Fibroblast of skin of right quadriceps (primary cell): ENCODE measurements at places on chromosomes 12 and 14.

DNA sequence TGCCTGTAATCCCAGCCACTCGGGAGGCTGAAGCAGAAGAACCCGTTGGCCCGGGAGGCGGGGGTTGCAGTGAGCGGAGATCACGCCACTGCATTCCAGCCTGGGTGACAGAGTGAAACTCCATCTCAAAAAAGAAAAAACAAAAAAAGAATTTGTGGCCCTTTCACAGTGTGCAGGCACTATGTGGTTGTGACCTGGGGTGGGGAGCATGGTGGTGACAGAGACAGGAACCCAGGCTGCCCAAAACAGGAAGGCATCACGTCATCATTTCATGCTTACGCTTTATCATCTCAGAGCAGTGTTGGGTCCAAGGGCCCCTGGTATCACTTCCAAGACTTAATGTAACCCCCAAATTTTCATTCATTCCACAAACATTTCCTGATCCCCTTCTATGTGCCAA is 175.7 kb upstream of the GSC start:
- no peak for DNase-seq

- no peak for DNase-seq
These were observed 55.8 kb downstream of the MAP3K9 start for GRCh38 chr14:70753518-70753953.

- no peak for DNase-seq
These were observed 218.5 kb downstream of the RPS29 start for GRCh38 chr14:49367696-49368095.

DNA sequence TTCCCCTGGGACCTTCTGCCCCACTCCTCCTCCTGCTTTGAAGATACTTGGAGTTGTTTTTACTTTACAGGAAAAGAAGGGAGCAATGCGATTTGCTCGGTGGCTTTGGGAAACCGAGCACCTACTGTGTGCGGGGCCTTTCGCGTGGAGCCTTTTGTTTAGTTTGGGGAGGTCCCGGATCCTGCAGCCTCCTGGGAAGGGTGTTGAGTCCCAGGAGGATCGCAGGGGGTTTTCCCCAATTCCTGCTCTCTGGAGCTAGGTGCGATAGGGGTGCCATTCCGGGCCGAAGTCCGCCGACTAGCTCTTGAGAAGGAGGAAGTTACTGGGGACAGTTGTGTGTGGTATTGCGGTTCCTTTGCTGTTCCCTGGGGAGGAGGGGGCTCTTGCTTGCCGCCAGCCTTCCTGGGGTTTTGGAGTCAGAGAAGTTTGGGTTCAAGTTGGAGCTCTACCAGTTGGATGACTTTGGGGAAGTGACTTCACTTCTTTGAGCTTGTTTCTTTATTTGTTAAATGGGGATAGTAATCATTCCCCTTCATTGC is 1.1 kb downstream of the BRI3BP start:
- no peak for DNase-seq

- DNase-seq, result no peak
These were observed 2.3 kb downstream of the PYM1 start for GRCh38 chr12:55925371-55925770.

DNA sequence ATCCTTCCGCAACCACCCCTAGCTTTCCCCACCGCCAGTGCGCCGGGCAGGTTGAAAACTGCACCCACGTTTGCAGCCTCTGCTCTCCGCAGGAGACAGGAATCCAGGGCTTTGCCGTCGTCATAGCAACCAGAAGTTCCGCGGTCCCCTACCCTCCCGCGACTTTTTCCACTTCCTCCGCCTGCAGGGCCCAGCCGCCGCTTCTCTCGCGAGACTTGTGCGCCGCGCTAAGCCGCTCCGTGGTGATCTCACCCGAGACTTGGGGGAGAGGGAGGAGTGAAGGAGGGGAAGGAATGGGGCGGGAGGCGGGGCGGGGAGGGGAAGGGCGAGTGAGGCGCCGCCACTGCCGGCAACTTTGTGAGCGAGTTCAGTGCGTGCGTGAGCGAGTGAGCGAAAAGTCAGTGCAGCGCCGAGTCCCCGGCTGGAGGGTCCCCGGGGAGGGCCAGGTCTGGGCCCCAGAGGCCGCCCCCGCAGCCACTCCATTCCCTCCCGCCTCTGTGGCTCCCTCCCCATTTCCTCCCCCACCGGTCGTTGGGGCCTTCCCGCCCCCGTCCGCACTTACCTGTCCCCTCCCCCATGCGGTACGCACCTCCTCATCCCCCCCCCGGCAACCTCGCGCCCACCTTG is 413.0 kb downstream of the PCNX1 start:
- DNase-seq, result peak; percentile 99

DNA sequence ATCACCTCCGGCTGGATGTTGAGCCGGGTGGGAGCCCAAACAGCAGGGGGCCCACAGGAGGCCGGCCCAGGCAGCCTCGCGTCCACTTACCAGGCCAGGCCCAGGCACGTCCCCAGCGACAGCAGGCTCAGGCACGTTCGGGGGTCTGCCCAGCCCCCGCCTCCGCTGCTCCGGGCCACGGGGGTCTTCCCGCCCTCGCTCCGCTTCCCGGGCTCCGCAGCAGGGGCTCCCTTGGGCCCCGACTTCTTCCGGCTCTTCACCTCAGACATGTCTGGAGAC is 216 bp downstream of the IKBIP start:
- DNase-seq, result no peak

- DNase-seq, result no peak
These were observed 2.2 kb upstream of the PXN start for GRCh38 chr12:120267736-120268135.

DNA sequence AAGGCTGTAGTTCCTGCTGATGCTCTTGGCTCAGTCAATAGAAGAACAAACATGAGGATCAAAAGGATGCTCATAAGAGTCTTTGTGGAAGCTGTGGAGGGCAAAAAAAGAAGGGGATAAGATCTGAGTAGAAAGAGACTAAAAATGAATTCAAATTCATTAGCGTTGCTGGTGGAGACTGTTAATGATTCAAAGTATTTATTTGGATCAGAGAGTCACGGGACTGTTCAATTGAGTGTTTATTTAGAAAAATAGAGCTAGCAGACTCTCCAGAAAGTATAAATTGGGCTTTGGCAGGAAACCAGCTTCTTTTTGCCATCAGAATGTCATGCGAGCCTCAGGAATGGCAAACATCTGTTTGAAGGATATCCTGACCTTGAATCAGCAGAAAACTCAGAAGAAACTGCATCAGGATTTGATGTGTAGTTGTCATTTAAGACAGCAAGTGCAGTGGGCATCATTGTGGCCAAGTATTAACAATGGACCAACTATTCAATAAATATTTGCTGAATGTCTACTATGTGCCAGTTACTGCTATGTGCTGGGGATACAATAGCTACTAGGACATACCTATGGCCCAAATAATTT is 126.4 kb downstream of the TBC1D30 start:
- DNase-seq, result peak; percentile 6

GRCh38 chr12:103794309-103795213 is 46.5 kb downstream of the NT5DC3 start:
- no peak for DNase-seq

- no peak for DNase-seq
These were observed 536.5 kb downstream of the RPS29 start for GRCh38 chr14:49049711-49050110.

DNA sequence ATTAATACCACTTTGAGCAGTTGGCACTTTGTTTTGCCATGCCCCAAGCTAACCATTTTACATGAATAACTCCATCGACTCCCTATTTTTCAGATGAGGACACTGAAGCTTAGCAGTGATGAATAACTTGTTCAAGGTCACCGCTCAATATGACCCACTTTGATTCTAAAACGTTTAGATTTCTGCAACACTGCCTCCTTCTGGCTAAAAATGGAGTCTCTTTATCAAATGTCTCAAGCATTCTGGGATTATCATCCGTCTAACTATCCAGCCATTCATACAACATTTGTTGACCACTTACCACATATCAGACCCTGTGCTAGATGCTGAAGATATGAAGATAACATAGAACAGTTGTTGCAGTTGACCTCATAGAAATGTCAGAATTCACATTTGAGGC is 298.0 kb downstream of the PPFIA2 start:
- no peak for DNase-seq

DNA sequence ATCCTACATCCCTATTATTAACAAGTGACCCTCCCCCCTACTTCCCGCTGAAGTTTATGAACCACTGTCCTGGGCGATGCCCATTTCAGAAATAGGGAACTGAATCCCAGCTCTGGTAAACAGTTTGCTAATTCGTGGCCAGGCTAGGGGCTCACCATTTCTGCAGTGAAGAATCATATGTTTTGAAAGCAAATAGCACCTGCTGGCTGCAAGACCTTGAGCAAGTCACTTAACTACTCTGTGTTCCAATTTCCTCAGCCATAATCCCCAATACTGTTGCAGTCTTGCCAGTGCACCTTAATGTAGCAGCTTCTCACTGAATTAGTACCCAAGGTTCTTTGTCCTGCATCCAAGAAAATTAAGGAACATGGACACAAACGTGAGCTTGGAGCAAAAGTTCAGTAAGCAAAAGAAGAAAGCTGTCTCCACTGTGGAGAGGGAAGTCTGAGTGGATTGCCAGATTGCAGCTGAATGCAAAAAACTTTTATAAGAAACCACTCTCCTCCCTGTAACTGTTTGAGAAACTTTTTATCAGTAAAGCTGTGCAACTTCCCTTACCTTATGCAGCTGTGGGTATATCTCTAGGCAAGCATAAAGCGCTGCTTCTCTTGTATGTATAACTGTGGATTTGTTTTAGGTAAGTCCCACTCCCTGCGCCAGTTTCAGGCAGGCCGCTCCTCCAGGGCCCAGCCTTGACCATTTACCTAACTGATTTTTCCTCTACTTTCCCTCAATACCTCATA is 824 bp downstream of the OAS1 start:
- no peak for DNase-seq

- DNase-seq, result no peak
These were observed 5.3 kb downstream of the LTBP2 start for GRCh38 chr14:74606727-74607126.

GRCh38 chr12:21690704-21691368 is 33.2 kb upstream of the LDHB start:
- DNase-seq, result no peak

DNA sequence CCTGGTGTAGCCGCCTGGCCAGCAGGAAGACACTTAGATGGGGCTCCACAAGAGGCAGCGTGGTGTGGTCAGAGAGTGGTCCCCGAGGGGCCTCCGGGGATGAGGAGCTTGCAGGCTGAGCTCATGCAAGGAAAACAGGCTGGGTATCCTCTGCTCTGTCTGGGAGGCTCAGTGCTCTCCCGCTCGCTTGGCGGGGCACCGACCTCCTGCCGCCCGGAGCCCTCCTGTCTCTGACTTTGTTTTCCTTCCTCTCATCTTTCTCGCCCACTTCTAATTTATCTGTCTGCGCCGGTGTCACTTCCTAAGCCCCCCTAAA is 31.3 kb upstream of the DLK1 start:
- DNase-seq, result no peak

DNA sequence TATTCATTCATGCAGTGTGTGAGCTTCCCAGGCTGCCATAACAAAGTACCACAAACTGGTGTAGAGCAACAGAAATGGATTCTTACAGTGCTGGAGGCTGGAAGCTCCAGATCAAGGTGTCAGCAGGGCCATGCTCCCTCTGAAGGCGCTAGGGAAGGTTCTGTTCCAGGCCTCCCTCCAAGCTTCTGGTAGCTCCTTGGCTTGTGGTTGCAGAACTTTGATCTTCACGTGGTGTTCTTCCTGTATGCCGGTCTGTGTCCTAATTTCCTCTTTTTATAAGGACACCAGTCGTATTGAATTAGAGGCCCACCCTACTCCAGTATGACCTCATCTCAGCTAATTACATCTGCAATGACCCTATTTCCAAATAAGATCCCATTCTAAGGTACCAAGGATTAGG is 3.1 kb downstream of the OTUB2 start:
- DNase-seq, result no peak

- peak; percentile 18 for DNase-seq
These were observed at the start of gene CHPT1 for GRCh38 chr12:101697197-101697929. TSS of gene CHPT1 (plus strand) at chr12:101697640. CDS start at chr12:101697862, 222 bp downstream.

DNA sequence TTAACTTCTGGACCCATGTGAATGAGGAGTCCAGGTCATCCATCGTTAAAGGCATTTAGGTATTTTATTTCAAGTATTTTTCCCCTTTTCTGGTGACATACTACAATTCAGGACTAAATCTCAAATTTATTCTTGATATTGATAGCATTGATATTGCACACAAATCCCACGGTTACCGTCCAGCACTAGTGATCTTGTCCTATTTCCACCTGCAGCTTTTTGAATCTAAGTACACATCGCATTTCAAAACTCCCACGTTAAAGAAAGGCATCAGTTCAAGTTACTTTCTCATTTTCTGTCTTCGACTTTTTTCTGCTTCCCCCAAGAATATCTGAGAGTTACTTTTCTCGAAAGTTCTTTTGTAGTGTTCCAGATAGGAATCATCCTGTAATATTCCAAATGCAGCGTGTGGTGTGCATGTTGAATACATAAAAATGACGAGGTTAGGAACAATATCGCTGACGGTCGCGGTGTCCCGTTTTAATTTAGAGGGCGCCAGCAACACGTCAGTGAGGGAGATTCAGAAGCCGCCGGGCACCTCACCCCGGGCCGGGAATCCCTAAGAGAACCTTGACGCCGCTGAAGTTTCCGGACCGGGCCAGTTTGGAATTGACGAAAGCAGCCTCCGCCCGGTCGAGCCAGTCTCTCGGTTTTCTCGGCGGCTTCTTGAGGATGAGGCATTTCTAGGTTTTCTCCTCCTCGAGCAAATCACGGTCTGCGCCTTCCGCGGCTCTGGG is 569 bp upstream of the RGS6 start:
- DNase-seq, result no peak

DNA sequence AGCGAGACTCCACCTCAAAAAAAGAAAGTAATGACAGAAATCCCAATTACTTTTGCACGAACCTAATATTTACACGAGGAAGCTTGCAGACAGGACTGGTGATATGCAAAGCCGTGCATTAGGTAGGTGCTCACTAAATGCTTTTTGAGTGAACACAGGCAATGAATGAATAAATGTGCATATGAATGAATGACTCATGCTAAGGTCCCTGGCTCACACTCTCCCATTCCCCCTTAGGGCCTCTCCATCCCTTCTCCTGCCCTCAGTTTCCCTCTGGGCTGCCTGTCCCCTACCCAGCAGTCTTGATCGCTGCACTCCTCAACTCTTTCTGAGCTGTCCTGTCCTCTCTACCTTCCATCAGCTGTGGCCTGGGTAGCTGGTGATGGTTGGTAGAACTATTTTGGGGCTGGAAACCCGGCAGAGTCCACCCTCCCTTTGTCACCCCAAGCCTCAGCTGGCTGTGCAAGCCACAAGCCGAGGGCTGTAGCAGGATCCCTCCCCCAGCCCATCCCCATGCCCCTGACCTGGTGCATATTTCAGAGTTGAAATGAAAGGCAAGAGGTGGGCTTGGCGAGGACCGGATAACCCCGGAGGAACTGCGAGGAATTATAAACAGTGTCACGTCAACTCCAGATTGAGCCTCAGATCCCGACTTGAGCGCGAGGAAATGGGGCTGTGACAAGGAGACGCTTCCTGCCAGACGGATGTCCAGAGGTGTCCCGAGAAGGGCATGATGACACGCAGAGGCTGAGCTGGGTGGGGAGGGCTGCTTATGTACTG is 191.7 kb upstream of the GSC start:
- DNase-seq, result no peak
